ENCODE measurements at places on chromosomes 16 and 17.
A peak's percentile ranks its signal among the peaks of the same experiment; 100 is the strongest.

- DNase-seq = no peak
Observed at GRCh38 chr17:77317091-77317750, 176.5 kb downstream of the SEC14L1 start.

DNA sequence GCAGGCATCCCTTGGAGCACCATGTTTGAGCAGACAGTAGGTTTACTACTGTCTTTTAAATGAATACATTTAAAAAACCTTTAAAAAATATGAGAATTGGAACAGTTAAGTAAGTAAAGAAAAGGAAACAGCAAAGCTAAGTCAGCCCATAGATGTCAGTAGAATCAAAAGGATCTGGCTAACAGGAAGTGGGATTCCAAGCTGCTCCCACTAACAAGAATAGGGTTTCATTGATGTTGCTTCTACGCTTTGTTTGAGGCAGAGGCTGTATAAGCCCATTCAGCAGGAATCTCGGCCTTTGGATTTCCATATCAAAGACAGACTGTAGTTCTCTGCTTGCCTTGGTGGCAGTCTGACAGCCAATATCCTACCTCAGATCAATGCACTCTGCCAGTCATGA, 122.9 kb upstream of the ELAC2 start:
- DNase-seq = no peak

GRCh38 chr17:39927929-39928857, 661 bp downstream of the LRRC3C start:
- no peak for DNase-seq

GRCh38 chr17:40451420-40451819, 8.2 kb downstream of the IGFBP4 start:
- DNase-seq = no peak

DNA sequence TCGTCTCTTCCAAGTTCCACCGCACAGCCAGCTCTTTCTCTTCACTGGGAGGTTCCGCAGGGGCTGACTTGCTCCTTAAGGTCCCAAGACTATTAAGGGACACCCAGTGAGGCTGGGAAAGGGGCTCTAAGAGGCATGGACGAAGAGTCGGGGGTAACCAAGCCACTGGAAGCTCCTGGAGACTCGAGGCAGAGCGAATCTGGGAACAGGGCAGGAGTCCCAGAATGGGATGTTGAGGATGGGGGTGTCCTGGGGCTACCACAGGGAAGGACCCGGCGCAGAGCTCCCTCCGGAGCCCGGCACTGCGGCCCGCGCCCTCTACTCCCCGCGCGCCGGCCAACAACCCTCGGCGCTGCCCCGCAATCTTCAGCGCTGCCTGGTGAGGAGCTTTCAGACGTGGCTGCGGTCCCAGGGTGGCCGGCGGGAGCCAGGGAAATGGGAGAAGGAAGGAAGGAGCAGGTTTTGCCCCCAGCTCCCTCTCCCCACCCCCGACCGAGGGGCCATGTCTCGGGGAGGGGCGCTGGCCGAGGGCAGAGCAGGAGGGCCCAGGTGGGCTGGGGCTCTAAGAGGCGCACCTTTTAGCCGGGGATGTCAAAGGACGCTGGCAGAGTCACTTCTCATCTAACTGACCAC, 581 bp downstream of the CHST5 start:
- no peak for DNase-seq

GRCh38 chr16:13307255-13307654, 405.9 kb downstream of the SHISA9 start:
- no peak for DNase-seq

DNA sequence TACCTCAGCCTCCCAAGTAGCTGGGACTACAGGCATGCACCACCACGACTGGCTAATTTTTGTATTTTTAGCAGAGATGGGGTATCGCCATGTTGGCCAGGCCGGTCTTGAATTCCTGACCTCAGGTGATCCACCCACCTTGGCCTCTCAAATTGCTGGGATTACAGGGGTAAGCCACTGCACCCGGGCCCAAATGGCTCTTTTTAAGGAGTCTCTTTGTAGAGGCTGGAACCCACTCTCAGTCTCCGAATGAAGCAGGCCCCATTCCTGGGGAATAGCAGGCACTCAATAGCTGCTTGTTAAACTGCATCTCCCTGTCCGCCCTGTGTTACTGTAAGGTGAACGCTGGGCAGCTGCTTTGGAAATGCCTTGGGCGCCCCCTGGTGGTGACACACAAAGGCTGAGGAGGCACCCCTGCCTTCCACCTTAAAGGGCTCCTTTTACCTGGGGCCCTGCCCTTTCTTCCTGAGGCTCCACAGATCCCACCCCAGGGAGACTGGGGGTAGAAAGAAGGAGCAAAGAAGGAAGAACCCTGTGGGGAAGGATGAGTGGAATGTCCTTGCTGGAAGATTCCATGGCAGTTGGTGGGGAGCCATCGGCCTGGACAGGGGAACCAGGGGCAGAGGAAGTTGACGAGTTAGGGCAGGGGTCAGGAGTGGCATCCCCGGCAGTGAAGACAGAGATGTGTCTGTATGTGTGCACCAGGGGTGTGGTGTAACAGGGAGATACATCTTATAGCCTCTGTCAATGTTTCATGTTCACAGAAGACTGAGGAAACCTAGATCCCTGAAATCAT, 6.1 kb upstream of the SP2 start:
- peak; percentile 49 for DNase-seq

DNA sequence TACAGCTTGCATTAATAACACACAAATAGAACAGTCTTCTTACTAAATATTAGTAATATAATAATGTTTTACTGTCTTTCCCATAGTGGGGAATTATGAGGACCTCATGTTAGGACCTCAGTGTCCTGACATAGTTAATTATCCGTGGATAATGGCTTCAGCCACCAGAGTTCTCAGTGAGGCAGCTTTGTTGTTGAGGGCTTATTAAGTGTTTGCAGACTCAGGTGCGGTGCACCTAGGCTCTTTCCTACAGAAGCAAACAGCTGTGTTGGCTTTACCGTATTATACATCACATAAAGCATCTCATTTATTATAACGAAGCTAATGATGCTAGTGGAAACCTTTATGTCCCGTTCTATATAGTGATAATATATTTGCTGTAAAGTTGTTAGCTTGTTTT, 246.7 kb downstream of the FTO start:
- DNase-seq = no peak

- DNase-seq = no peak
Observed at GRCh38 chr16:1550696-1551095, 17.2 kb downstream of the TMEM204 start.

DNA sequence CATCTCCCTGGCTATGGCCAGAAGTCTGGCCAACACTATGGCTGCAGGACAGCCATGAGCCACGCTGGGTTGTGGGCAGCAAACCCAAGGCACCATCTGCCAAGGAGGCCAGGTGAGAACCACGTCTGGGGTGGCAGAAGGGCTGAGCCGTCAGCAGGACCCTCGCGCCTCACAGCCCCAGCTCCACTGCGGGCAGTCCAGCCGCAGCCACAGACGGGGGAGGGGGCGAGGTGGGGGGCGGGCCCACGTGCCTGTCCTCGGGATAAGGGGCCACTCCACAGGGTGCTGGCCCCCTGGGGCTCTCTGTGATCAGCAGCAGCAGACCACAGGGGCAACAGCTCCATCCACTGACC, 6.5 kb upstream of the BAIAP2 start:
- DNase-seq = no peak

- no peak for DNase-seq
Observed at GRCh38 chr16:31513126-31513525, 4.9 kb upstream of the RUSF1 start.

DNA sequence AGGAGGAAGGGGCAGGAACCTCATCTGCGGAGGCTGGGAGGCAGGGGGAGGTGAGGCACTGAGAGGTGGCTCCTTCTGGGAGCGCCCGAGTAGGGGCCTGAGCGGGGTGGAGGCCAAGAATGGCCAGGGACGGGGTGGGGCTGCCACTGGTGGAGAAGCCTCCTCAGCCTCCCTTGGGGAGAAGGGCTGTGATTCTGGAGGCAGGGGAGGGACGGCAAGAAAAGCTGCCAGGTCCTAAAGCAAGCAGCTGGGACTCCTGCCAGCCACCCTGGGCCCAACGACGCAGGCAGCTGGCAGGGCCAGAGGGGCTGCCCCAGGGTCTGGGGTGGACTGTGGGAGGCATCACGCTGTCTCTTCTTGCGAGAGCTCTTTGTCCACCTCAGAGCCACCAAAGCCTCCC, 12.7 kb upstream of the MLKL start:
- DNase-seq = no peak

- no peak for DNase-seq
Observed at GRCh38 chr16:66889622-66890021, 9.3 kb downstream of the PDP2 start.

GRCh38 chr17:78781104-78781892, 775 bp downstream of the CYTH1 start:
- no peak for DNase-seq

DNA sequence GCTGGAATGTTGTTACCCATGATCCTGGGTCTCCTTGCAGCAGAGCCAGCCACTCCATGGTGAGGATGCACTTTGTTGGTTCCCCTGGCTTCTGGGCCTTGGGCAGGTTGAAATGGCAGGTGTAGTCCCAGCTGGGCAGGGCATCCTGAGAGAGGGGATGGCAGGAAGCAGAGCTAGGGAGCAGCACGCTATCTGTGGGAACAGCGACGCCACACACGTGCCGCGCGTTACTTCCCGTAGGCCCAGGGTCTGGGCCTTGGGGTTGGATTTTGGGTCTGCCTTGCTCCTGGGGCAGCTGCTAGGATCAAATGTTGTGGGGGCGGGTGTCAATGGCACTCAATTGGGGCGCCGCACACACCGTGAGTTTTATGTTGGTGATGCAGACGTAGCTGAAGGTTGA, 368.0 kb downstream of the CPPED1 start:
- DNase-seq = no peak

GRCh38 chr16:60027351-60027750, 1293.2 kb upstream of the GOT2 start:
- DNase-seq = no peak

DNA sequence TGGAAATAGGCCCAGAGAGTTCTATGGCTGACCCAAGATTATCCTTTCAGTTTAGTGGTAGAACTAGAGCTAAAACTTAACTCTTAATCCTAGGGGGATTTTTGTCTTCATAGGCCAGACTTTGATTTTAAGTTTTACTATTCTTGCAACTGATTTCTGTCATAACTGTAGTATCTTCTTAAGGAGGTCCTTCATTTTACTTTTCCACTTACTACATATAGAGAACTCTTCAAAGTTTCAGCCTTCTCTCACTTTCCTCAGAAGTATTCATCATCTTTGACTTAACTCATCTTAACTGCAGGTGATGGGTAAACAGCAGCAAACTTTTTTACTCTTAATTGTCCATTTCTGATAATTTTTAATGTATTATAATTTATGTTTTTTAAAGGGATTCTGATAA, 23.4 kb downstream of the RBBP6 start:
- DNase-seq = no peak

DNA sequence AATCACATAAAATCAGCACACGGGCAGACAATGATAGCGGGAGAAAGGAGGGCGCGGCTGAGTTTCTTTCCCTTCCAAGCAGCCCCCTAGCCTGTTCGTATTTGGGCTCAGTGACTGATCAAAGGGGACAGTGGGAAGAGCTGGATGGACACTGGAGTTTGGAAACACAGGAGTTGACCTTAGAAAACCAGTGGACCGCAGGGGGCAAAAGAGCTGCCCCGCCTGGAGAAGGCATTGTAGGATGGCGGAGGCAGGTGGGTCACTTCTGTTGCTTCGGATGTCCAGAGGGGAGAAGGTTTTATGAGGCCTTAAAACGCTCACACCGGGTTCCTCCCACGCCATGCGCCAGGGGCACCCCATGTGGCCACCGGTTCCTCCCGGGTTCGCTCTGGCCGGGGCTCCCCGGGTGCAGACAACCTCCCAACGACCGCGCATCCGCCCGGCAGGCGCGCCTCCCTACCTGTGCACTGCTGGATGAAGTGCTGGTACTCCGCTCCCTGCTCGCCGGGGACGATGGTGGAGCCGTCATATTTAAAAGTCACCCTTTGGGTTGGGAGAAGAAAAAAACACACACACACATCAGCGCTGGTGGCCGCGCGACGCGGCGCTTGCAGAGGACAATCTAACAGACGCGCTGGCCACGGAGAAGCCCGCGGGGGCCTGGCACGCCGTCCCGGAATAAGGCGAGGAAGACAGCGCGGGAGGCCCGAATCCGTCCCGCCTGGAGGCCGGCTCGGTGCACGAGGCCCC, 662 bp downstream of the COTL1 start:
- no peak for DNase-seq

DNA sequence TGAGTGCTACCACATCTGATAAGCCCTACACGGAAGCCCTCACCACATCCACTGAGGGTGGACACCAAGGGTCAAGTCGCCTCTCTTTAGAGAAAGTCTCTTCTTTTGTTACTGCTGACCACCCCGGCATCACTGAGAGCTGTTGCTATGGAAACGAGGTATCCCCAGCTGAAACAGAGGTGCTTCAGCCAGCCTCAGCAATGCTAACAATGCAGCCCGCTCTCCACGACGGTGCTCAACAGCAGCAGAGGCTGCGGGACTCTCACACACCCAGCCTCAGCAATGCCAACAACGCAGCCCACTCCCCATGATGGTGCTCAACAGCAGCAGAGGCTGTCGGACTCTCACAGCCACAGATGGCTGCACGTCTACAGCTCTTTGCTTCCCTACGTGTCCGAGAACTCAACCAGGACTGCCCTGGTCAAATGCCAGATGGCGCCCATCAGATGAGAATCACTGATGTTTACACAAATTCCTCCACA, 41.4 kb downstream of the VPS53 start:
- no peak for DNase-seq

Measured in esophagus squamous epithelium (tissue), 5 donors.